Fibroblast of skin of right biceps (primary cell): ENCODE measurements at places on chromosomes 2 and 18.

- no peak for DNase-seq
These were observed 345.5 kb upstream of the FSIP2 start for GRCh38 chr2:185393091-185393490.

DNA sequence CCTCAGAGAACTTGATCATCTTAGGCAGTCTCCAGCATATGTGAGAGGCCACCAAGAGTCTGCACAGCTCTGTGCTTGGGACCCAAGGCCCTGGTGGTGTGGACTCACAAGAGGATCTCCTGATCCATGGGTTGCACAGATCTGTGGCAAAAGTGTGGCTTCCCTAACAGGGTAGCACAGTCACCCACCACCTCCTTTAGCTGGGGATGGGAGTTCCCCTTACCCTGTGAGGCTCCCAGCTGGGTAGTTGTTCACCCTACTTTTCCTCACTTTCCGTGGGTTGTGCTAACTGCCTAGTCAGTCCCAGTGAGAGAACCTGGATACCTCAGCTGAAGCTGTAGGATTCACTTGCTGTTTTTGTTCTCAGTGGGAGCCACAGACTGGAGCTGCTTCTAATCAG lies 123.7 kb downstream of the FTCDNL1 start:
- no peak for DNase-seq

GRCh38 chr2:162065767-162066166 lies 8.2 kb downstream of the DPP4 start:
- no peak for DNase-seq

- DNase-seq, result peak; percentile 4
These were observed 1200.8 kb upstream of the GYPC start for GRCh38 chr2:125455110-125455509.
